ENCODE measurements at places on chromosomes 3 and 15.
A peak's percentile ranks its signal among the peaks of the same experiment; 100 is the strongest.

DNA sequence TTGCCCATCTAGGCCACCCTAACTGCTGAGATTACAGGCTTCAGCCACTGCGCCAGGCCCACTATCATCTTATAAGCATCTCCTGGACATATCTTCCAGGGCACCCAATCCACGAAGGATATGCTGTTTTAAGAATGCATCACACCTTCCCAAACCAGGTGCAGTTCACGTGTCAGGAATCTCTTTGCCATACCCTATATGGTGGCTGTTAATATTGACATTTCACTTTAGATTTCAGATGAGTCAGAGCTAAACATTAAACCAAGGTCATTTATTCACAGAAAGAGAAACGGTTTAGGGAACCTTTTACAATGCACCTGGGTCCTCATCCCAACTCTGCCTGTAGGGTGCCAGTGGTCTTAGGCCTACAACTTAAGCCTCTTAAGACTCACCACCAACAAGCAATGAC lies 85.7 kb downstream of the TBL1XR1 start:
- peaks cover 7% of the 10 kb centered on the region for H3K4me1 ChIP-seq
- no peak overlapping the region for H3K27ac ChIP-seq
- no peaks in the 10 kb centered on the region for H3K27me3 ChIP-seq
- DNase-seq: no peak

GRCh38 chr15:67174864-67175573 lies 79.4 kb downstream of the AAGAB start:
- H3K4me3 ChIP-seq: no peak overlapping the region
- peaks cover 37% of the 10 kb centered on the region for H3K4me1 ChIP-seq
- peak; percentile 79 for DNase-seq
- peaks cover 41% of the 10 kb centered on the region for H3K36me3 ChIP-seq
- no peaks in the 10 kb centered on the region for H3K27me3 ChIP-seq

- no peak overlapping the region for H3K27ac ChIP-seq
- DNase-seq: no peak
- H3K27me3 ChIP-seq: no peaks in the 10 kb centered on the region
- H3K4me1 ChIP-seq: no peaks in the 10 kb centered on the region
- no peaks in the 10 kb centered on the region for H3K36me3 ChIP-seq
- H3K4me3 ChIP-seq: no peak overlapping the region
Measured at GRCh38 chr3:152760024-152760563, 74.8 kb upstream of the P2RY1 start.

DNA sequence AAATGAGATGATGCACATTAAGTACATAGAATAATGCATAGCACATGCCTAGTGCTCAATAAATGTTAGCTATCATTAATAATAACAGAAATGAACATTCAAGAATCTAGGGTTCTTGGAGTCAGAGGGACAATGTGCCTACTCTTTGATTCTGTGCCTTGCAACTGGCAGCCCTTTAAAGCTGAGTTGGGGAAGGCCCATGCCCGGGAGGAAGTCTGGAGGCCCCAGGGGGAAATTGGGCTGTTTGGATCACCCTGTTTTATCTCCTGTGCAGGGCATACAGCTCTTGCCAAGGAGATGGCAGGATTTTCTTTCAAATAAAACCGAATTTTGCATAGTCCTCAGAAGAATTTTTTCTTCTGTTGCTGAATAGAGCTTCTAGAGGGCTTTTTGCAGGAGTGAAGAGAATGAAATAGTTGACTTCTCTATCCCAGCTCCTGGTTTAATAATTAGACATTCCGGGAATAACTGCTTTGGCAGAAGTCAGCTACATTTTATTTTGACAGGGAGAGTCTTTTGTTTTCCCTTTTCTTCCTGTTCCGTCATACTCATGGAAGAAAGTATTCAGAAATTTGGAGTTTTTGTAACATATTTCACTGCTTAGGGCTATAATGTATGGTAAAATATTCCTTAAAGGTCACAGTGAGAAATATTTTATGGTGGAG lies 18.0 kb upstream of the KCNAB1 start:
- peaks cover 7% of the 10 kb centered on the region for H3K4me1 ChIP-seq
- H3K4me3 ChIP-seq: no peak overlapping the region
- H3K36me3 ChIP-seq: no peaks in the 10 kb centered on the region
- no peaks in the 10 kb centered on the region for H3K27me3 ChIP-seq

- H3K27me3 ChIP-seq: no peaks in the 10 kb centered on the region
- peaks cover 4% of the 10 kb centered on the region for H3K4me1 ChIP-seq
- no peak overlapping the region for H3K27ac ChIP-seq
- H3K4me3 ChIP-seq: no peak overlapping the region
Measured at GRCh38 chr3:134892326-134892725, 97.3 kb downstream of the EPHB1 start.

DNA sequence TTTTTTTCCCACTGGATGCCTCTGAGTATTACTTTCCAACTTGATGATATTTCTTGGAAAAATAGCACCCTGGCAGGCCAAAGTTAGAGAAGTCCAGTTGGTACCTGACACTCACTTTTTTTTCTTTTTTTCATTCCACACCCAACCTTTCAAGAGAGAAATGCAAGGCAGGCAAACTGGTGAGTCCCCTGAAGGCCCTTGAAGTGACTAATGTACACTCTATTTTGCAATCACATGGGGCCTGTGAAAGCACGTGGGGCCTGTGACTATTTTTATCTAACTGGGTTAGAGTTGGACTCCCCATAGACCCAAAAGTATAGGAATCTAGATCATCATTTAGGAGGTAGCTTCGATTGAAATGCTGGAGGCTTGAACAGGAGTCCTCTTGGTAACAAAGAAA lies 316.7 kb downstream of the CHL1 start:
- H3K4me1 ChIP-seq: no peaks in the 10 kb centered on the region
- DNase-seq: no peak
- no peak overlapping the region for H3K4me3 ChIP-seq

DNA sequence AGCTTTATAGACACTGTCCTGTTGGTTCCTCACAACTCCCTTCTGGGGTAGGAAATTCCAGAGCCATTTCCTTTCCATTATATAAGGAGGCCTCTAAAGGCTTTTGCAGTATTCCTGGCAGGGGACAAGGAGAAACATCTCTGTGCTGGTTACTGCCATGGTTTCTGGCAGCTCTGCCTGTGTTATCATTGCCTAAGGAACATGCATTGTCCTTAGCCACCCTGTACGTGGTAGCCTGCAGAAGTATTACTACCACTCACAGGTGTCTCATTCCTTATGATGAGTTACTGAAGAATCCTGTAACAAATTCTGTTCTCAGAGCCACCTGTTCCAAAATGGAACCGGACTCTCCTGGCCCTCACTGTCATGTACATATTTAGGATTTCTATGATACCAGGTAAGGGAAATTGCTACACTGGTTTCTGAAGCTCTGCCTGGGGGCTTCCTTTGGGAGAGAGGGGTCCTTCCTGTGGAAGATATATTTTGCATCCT lies 58.0 kb downstream of the UMPS start:
- H3K4me3 ChIP-seq: no peak overlapping the region
- no peaks in the 10 kb centered on the region for H3K27me3 ChIP-seq
- no peak for DNase-seq
- H3K4me1 ChIP-seq: peaks cover 25% of the 10 kb centered on the region

GRCh38 chr3:167113035-167113830 lies 266.9 kb downstream of the ZBBX start:
- H3K27me3 ChIP-seq: no peaks in the 10 kb centered on the region
- H3K4me1 ChIP-seq: peaks cover 3% of the 10 kb centered on the region
- no peak for DNase-seq
- H3K4me3 ChIP-seq: no peak overlapping the region
- no peak overlapping the region for H3K27ac ChIP-seq
- H3K36me3 ChIP-seq: no peaks in the 10 kb centered on the region

DNA sequence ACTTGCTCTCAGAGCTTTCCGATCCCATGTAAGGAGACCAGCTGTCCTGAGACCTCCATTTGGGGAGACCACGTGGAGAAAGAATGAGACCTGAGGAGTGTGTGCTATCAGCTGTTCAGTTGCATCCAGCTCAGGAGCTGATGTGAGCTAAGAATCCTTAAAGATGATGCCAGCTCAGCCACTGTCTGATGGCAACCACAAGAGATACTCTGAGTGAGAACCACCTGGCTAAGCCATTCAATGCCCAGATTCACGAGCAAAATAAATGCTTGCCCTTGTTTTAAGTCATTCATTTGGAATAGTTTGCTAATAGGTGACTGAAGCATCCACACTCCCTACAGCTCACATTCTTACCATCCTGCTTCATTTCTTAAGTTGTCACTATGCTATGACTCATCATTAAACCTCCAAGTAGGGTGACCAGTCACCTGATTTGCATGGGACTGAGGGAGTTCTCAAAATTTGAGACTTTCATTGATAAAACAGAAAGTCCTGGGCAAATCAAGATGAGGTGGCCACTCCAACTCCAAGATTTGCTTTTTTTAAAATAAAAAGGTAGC lies 56.4 kb downstream of the SPTSSB start:
- DNase-seq: peak; percentile 3
- H3K4me3 ChIP-seq: no peak overlapping the region
- no peaks in the 10 kb centered on the region for H3K36me3 ChIP-seq
- H3K4me1 ChIP-seq: no peaks in the 10 kb centered on the region
- no peaks in the 10 kb centered on the region for H3K27me3 ChIP-seq

DNA sequence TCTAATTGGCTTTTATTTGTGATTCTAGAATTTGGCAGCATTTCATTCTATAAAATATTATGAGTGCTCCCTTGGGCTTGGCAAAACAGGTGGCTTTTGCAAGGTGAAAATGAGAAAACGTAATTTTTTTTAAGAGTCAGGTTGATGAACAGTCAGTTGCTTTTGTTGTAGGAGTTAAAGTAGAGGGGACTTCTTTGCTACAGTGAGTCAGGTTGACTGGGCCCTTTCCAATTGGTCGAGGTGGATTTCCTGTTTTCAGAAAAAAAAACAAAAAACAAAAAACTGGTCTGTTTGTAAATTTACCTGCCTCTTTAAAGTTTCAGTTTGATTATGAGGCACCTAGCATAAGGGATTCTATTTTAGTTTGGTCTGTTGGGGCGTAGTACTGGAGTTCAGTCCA lies 1469.4 kb upstream of the GBE1 start:
- H3K4me1 ChIP-seq: no peaks in the 10 kb centered on the region
- H3K27ac ChIP-seq: no peak overlapping the region
- H3K36me3 ChIP-seq: no peaks in the 10 kb centered on the region
- no peaks in the 10 kb centered on the region for H3K27me3 ChIP-seq
- no peak overlapping the region for H3K4me3 ChIP-seq

DNA sequence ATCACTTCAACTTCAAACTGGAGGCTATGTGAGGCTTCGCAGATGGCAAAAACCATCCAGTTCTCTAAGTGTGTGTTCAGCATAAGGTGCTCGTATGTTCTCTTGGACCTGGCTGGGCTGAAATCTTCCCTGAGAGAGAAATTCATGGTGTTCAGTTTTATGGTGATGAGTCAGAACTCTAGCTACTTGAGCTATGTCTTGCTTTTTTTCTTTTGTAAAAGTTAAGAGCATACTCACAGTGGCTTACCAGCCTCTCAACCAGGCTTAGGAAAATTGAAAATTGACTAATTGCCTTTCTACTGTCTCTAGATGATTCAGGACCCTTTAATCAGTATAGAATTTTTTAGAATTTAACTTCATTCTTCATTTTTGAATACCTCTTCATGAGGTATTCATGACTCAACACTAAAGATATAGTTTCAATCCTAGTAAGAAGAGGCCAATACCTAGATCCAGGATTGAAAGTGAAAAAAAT lies 617.5 kb downstream of the TBL1XR1 start:
- H3K27me3 ChIP-seq: no peaks in the 10 kb centered on the region
- H3K27ac ChIP-seq: no peak overlapping the region
- peak; percentile 11 for DNase-seq
- H3K4me3 ChIP-seq: no peak overlapping the region
- H3K4me1 ChIP-seq: no peaks in the 10 kb centered on the region

DNA sequence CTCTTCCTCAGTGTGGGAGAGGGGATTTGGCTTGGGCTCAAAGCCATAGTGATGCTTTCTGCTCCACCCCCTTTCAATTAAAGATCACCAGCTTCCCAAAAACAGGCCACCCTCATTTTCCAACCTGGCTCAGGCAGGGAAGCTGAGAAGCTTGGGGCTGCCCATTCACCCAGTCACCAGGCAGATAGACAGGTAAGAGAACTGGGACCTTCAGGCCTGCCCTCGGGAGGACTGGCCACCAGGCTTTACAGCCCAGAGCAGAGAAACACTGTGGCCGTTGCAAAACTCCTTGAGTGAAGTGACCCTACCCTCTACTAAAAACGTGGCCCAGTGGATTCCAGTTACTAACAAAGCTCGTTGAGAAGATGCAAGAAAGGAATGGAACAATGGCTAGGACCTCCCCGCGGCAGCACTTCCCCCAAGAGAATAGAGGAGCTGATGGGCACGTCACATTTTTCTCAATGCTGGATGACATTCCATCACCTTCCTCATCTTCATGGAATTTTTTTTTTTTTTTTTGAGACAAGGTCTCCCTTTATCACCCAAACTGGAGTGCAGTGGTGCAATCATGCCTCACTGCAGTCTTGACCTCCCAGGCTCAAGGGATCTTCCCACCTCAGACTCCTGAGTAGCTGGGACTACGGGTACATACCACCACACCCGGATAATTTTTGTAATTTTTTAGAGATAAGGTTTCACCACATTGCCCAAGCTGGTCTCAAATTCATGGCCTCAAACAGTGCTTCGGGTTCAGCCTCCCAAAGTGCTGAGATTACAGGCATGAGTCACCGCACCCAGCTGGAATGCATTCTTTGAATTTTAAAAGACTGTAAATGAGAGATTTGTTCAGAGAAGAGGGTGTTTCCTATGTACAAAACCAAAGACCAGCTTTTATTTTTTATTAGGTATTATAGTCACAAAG lies 37.9 kb downstream of the LIPC start:
- H3K36me3 ChIP-seq: no peaks in the 10 kb centered on the region
- H3K4me3 ChIP-seq: no peak overlapping the region
- H3K27me3 ChIP-seq: no peaks in the 10 kb centered on the region
- peak; percentile 86 for DNase-seq
- peak overlapping the region; percentile 94 for H3K27ac ChIP-seq
- peaks cover 24% of the 10 kb centered on the region for H3K4me1 ChIP-seq

DNA sequence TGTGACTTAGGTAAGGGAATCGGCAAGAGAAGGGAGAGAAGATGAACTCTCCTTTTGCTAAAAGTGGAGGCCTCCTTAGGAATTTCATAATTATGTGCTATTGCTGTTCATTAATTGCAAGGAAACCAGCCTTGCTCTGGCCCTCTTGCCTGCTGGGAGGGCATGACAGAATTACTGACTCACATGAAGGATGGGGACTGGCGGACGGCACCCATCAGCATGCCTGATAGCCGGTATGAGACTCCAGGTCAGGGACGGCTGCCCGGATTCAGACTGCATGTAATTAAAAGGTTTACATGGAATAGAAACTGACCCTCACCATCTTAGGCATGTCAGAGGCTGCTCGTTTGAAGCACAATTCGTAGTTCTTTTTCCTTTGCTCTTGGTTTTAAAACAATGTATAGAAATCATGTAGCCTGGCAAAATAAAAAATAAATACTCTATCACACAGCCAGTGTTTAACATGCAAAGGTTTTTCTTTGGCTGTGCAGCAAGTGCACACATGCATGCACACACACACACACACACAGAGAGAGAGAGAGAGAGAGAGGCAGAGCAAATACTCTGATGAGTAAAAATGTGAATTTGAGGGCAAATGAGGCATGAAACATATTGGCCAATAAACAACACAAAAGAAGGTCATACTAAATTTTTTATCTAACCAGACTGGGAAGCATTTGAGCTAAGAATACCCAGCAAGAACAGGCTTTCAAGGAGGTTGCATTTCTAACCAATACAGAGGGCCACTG lies 82.7 kb downstream of the FOXB1 start:
- no peaks in the 10 kb centered on the region for H3K36me3 ChIP-seq
- H3K27ac ChIP-seq: no peak overlapping the region
- H3K4me1 ChIP-seq: peaks cover 2% of the 10 kb centered on the region
- H3K4me3 ChIP-seq: no peak overlapping the region

- H3K4me1 ChIP-seq: peaks cover 2% of the 10 kb centered on the region
- peaks cover 5% of the 10 kb centered on the region for H3K27me3 ChIP-seq
- no peak for DNase-seq
- H3K4me3 ChIP-seq: no peak overlapping the region
- H3K27ac ChIP-seq: no peak overlapping the region
- no peaks in the 10 kb centered on the region for H3K36me3 ChIP-seq
Measured at GRCh38 chr15:60087561-60087960, 83.5 kb downstream of the FOXB1 start.
